Tibial nerve (tissue), 4 donors: ENCODE measurements at places on chromosomes 12 and 14. TPM values are rescaled to one million over a fixed set of nuclear protein-coding genes. Genes with fewer than 3 reads are reported as not detected.

CLEC4A gene
- 4.6 TPM for total RNA-seq

- H3K27me3 ChIP-seq, result no peaks in the 10 kb centered on the region
- peaks cover 4% of the 10 kb centered on the region for H3K4me1 ChIP-seq
- no peak overlapping the region for H3K4me3 ChIP-seq
- H3K27ac ChIP-seq, result no peak overlapping the region
- DNase-seq, result no peak
Measured at GRCh38 chr12:19912991-19913390, 455.3 kb upstream of the PDE3A start.

IL23A gene
- total RNA-seq, result not detected

TAS2R46 gene
- total RNA-seq, result 2.1 TPM
